Caco-2 (cell line): ENCODE measurements at places on chromosomes 5 and 9.

- no peak for DNase-seq
Measured at GRCh38 chr5:3060283-3060682, 308.8 kb upstream of the IRX2 start.

GRCh38 chr5:58018016-58018415, 441.9 kb downstream of the PLK2 start:
- no peak for DNase-seq

DNA sequence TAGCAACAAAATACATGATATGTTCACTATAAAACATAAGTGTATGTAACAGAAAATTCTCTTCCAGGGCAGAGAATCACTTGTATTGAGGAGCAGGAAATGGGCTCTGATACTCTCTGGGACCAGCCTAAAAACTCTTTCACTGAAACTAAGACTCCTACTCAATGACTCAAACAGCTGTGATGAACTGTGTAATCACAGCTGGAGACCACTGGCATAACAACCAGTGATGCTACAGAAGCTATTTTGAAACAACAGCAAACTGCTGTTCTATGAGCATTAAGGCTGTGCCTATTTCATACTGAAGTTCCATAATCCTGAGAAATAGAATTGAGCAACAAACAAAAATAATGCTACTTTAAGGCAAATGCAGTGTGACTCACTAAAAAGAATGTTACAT, 594.0 kb downstream of the HINT1 start:
- DNase-seq, result no peak

DNA sequence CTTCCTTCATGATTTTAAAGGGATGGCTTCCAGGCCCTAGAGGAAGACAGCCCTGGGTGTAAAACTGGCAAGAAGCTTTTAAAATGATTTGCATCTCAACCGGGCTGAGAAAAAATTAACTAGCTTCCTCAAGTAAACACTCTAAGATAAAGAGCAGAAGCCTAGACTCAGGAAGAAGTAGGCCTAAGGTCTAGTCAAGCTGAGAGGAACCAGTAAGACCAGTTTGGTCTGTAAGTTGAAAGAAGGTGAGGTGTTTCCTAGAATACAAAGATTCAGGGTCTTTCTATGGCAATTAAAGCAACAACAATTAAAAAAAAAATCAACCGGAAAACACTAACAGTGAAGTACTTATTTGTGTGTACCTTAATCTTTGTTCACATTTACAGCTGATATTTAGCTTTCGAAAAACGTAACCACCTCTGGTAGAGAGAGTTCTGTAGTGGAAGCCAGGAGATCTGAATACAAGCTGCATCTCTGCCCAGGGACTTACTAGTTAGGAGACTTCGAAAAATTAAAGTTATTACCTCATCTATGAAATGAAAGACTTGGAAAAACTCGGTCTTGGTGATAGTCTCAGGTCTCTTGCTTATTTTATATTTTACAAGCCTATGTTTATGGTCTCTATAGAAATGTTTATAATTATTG, 75.7 kb downstream of the TUSC1 start:
- peak; percentile 12 for DNase-seq

DNA sequence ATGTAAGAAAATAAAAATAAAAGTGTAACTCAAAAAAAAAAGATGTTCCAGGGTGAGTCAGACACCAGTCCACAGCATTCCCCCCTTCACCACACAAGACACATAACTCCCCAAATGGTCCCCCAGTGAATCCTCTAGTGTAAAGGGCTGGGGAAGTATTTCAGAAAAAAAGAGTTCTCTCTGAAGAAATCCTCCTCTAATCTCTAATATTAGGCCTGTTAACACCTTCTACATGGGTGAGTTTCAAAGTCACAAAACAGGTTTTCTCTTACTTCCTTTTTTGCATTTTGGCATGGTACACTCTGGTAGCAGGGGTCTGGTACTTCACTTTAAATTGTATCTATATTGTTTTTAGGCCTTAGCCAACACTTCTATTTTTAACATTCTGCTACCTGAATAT, 28.2 kb downstream of the RNF145 start:
- no peak for DNase-seq

DNA sequence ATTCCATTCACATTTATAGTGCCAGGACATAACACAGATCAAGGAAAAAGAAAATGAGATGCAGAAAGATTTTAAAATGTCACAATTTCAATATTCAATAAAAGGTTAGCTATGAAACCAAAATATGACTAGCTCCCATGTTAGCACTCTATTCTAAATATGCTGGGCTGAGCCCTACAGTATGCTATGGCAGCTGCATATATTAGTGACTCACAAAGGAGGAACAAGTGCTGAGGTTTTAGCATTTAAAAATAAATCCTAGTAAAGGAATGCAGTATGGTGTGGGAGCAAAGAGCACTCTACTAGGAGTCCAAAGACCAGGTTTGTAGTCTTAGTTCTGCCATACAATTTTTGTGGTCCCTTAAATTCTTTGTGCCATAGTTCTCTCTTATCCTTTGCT, 118.4 kb downstream of the OXCT1 start:
- DNase-seq, result no peak

- no peak for DNase-seq
Measured at GRCh38 chr5:6264394-6264793, 114.0 kb downstream of the MED10 start.

DNA sequence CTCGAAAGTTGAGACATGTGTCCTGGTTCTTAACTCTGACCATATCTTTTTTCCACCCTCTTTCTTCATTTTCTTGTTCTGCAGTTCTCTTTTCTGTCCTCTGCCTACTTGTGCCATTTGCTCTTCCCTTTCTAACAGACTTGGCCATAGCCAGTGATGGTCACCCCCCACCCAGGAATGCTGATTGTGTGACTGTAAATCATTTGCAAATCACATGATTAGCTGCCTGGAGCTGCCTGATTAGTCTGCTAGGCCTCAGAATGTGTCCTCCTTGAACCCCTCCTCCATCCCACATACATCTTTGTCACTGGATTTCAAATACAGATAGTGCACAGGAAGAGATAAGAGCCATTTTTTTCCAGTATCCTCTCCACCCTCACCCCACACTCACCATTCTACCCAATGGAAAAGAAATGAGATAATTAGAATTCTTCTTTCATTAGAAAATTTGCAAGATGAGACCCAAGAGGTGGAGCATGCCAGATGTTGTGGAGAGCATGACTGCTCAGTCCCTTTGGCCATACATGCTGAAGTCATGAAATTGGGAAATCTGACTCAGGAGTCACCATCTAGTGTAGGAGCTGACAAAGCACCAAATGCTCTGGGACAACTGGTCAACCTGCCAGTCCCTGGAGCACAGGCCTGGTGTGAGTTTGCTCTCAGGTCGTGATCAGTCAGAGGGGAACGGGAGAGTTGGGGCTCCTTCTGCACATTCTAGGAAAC, 538.2 kb downstream of the CCDC171 start:
- no peak for DNase-seq

DNA sequence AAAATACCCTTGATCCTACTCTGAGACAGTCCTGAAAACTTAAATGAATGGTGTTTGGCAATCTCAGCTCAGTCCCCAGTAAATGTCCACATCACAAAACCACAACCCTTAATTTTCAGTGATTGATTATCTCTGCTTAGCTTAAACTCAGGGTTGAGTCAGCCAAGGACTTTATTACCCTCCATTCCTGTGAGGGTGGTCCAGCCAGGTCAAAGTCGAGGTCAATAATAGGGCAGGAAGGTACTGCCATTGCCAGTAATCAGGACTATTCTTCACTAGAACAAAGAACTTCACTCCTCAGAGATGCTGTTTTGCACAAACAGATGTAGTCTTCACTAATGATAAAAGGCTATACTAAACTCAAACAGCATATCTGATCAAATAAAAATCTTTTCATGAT, 499.4 kb downstream of the ISL1 start:
- no peak for DNase-seq

DNA sequence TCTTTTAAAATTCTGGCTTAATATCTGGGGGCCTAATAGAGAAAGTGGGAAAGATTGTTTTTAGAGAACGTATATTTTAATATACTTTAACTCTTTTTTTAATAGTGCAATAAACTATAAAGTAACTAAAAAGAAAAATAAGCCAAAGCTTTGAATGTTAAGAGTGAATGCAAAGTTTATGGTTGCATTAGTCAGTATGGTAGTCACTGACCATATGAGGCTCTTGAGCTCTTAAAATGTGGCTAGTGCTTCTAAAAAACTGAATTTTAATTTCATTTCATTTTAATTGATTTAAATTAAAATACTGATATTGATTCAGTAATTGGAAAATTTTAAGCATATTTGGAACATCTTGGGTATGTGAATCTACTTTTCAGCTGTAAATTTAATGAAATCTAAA, 310.7 kb downstream of the PJA2 start:
- no peak for DNase-seq

GRCh38 chr5:71810023-71810422, 90.9 kb downstream of the CARTPT start:
- no peak for DNase-seq

- DNase-seq, result no peak
Measured at GRCh38 chr9:127197186-127197860, 67.3 kb upstream of the GARNL3 start.

GRCh38 chr5:144183254-144183889, 12.7 kb downstream of the KCTD16 start:
- peak; percentile 10 for DNase-seq

DNA sequence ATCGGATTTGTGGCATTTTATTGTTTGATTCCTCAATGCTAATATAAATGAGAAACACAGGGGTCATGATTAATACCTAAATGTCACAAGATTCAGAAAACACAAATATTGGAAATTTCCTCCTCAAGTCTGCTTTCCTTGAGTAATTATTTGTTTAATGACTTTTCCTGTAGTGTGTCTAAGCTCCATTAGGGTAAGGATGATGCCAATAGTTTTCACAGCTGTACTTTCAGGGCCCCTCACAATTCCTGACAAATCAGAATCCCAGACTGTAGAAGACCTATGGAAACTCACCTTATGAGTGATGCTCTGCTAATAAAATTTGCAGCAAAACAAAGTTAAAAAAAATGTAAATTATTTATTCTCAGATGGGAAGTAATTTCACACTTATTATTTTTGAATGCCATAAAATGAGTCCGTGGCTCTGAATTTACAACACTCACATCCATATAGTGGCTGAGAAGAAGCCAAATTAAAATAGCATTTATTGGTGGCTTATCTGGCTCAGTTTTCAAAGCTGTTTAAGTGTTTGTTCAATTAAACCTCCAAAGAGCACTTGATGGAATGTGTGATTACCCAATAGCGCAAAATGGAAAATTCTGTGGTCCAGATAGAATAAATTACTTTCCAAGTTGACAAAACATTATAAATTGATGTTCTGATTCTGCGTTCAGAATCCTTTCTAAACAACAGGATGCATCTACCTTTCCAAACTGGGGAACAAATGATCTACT, 1.6 kb upstream of the SPINK14 start:
- DNase-seq, result no peak

DNA sequence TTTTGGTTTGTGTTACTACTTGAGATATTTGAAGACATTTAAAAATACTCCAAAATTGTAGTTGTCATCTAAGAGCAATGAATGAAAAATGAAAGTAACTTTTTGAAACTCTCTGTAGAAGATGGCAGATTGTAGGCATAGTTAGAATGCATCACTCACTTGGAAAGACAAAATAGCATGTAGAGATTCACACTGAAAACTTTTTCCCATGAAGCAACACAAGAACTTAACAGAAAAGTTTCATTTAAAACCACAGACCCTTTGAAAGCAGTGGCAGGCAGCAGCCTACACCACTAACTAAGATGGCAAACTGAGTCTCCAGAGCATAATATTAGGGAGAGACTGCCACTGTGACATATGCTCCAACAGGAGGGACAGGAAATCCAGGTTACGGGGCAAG, 18.9 kb upstream of the FAM174A start:
- DNase-seq, result no peak

- no peak for DNase-seq
Measured at GRCh38 chr5:136005476-136005875, 23.3 kb upstream of the TGFBI start.

DNA sequence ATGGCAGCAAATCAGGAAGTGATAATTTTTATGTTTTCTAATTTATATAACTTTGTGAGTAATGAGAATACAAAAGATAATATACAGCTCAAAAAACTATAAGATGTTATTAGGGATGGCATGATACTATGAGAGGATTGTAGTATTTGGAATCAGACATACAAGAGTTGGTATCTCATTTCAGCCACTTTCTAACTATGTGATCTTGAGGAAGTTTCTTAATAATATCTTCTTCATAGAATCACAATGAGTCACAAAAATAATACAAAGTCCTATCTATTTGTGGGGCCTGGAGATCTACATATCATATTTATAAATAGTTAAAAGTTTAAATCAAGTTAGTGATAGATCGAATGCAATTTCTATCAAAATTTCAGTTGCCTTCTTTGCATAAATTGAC, 23.7 kb upstream of the TMED7 start:
- no peak for DNase-seq

GRCh38 chr5:179836225-179837019, 15.7 kb downstream of the SQSTM1 start:
- no peak for DNase-seq

GRCh38 chr9:32360983-32361673, 23.3 kb upstream of the ACO1 start:
- no peak for DNase-seq

- DNase-seq, result no peak
Measured at GRCh38 chr5:143533978-143534760, 130.7 kb upstream of the NR3C1 start.

- no peak for DNase-seq
Measured at GRCh38 chr5:41193456-41194205, 19.7 kb downstream of the C6 start.

DNA sequence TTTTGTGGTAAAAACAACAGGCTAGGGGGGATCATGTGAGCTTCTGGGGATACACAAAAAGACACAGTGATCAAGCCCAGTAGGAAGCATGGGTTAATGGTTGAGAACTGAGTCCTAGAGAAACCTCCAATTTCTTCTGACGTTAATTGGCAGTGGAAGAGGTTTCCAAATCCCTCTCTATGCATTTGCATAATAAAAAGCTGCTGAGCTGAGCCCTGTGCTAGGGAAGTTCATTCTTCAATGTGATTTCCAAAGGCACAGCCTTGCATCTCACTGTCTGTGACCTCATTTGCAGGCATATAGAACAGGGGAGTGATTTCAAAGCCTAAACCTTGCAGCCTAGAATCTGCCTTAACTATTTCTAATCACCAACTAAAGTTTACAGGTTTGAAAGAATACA, 812 bp downstream of the DNAH5 start:
- DNase-seq, result no peak

DNA sequence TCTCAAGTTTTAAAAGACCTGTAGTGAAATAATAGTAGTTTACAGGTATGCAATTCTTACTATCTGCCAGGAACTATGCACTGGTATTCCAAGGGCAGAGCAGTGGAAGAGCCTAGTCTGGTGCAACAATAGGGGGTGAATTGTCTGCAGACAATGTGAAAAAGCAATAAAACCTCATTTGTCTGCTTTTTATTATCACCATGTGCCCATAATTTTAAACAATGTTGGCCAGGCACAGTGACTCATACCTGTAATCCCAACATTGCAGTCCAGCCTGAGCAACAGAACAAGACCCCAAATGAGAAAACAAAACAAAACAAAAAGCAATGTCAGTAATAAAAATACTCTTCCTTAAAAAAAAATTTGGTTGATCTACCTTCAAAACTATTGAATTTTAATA, 12.2 kb upstream of the SLC44A1 start:
- DNase-seq, result no peak

- DNase-seq, result peak; percentile 91
Measured at GRCh38 chr5:72816284-72817075, at the start of gene TNPO1. TSS of gene TNPO1 (plus strand) at chr5:72816661. CDS start at chr5:72816738, 77 bp downstream.
